ENCODE measurements at places on chromosomes 3 and 15.
A peak's percentile ranks its signal among the peaks of the same experiment; 100 is the strongest.

DNA sequence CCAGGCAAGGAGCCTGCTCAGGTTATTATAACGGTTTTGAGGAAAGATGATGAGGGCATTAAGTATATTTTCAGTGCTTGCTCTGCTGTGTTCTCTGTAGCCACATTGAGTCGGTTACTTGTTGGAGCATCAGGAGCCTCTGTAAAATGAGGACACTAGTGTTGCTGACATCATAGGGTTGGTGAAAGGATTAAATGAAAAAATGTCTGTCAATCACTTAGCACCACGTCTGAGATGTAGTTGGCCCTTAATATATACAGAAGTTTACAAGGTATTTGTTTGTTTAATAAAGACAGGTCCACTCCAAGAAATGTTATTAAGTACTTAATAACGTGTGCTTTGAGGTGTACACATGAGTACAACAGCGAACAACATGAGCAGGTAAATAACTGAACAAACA is 735 bp upstream of the SLC25A26 start:
- no peak for DNase-seq

DNA sequence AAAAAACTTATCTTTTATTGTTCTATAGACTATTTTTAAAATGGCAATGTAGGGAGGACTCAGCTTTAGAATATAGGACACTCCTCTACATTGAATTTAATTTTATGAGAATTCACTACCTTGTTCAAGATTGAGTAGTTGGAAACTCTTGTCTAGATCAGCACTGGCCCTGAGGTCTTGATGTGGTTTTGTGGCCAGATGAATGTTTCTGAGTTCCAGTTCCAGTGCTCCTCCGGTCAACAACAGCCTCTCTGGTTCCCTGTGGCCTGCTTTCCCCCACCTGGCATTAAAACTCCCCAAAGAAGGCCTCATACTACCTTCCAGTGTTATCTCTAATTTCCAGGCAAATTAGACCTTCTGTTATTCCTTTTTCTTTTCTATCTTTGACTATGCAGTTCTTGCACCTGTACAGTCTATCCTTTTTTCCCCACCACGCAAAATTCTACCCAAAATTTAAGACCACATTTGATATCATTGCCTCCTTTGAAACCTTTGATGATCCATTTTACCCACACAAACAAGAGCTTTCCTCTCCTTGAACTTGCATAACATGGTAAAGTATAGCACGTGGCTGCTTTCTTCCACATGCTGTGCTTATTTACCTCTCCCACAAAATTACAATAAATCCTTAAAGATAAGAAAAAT is 9.6 kb upstream of the ANP32A start:
- DNase-seq: no peak

DNA sequence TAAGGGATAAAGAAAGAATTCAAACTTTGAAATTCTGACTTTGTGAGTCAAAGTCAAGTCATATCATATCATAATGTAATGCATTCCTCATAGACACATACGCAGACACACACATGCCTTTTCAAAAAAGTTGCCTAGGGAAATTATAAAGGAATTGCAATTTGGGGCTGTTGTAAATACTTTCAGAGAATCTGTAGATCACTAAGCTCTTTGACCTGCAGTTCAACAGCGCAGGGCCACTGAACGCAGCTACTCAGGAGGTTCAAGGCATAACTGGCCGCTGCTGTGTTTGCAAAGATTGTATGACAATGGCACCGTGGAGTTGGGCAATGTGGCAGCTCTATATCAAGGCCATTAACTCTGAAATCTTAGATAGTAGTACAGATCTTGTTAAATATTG is 188.4 kb upstream of the THRB start:
- no peak for DNase-seq

DNA sequence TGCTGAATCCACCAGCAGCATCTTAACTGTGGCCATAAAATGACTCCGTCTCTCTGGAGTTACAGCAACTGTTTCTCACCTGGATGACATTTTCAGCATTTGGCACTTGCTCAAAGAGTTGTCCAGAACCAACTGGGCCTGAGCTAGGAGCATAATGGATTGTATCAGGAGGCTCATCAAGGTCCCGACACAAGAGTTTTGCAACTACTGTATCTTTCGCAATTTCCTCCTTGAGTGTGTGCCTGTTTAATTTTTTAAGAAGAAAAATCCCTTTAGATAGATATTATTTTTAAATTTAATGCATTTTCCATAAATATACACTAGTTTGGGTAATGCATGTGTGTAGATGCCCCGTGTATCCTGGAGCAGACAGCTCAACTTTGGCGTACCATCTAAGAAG is 44.3 kb upstream of the C3orf49 start:
- no peak for DNase-seq

- no peak for DNase-seq
Observed at GRCh38 chr15:40253167-40253790, 14.4 kb downstream of the PAK6 start.

GRCh38 chr3:149941946-149942345 is 28.7 kb downstream of the PFN2 start:
- no peak for DNase-seq

DNA sequence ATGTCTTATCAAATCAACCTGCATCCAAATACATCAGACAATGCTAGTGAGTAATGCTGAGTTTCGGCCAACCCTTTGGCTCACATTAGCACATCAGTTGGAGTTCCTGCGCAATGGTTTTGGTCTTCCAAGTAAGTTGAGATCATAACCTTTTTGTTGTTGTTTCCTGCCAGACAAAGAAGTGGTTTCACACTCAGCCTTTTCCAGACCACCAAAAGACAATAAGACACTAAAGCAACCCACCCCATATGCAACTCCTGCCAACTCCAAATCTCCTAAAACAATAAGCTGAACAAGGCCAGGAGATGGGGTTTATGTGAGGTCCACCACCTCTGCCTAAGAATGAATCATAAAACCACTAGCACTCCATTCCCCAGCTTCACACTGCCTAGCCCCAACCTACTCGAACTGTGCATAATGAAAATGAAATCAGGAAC is 177.0 kb downstream of the ERC2 start:
- DNase-seq: peak; percentile 39

- DNase-seq: no peak
Observed at GRCh38 chr15:63603516-63603915, 6.3 kb downstream of the FBXL22 start.

DNA sequence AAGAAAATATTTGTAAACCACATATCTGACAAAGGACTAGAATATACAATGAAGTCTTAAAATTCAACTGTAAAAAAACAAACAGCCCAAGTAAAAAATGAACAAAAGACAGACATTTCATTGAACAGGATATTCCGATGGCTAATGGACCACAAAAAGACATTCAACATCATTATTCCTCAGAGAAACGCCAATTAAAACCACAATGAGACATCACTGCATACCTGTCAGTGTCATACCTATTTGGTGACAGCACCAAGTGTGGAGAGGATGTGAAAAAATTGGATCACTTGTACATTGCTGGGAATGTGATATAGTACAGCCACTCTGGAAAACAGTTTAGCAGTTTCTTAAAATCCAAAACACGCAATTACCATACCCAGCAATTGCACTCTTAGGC is 29.9 kb upstream of the TJP1 start:
- no peak for DNase-seq

DNA sequence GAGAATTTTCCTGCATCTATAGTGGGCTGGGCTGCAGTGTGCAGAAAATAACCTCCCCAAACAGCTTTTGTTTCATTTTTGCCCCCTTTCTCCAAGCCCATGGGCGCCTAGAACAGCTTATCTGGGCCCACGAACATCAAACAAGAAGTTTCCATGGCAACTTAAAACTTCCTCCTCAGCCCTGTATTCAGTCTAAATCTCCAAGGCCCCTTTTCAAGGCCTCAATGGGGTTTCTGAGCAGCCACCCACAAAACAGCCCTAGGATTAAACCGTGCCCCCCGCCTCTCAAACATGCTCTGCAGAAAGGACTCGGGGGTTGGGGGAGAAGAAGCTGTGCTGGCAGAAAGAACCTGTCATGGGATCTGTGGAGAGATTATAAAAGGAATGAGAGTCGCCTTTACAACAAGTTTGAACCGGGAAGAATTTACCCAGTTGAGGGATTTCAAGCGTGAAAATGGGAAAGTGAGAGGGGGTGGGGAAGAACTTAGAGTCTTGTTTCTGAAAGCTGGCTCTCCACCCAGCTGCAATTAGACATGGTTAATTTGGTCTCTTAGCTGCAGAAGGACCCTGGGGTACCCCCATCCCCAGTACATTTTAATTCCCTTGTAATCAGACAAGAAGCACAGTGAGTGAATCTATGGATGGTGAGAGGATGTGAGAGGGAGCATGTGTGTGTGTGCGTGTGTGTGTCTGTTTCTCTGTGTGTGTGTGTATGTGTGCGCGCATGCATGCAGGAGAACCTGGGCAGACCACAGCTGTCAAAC is 4.3 kb upstream of the FAM107A start:
- DNase-seq: no peak

GRCh38 chr3:150255826-150256225 is 152.3 kb upstream of the TSC22D2 start:
- DNase-seq: no peak

- DNase-seq: no peak
Observed at GRCh38 chr15:57890351-57890750, 175.2 kb downstream of the ALDH1A2 start.

GRCh38 chr15:29125382-29126207 is 144.0 kb downstream of the NSMCE3 start:
- DNase-seq: no peak

GRCh38 chr3:180048840-180049239 is 12.1 kb upstream of the PEX5L start:
- no peak for DNase-seq

DNA sequence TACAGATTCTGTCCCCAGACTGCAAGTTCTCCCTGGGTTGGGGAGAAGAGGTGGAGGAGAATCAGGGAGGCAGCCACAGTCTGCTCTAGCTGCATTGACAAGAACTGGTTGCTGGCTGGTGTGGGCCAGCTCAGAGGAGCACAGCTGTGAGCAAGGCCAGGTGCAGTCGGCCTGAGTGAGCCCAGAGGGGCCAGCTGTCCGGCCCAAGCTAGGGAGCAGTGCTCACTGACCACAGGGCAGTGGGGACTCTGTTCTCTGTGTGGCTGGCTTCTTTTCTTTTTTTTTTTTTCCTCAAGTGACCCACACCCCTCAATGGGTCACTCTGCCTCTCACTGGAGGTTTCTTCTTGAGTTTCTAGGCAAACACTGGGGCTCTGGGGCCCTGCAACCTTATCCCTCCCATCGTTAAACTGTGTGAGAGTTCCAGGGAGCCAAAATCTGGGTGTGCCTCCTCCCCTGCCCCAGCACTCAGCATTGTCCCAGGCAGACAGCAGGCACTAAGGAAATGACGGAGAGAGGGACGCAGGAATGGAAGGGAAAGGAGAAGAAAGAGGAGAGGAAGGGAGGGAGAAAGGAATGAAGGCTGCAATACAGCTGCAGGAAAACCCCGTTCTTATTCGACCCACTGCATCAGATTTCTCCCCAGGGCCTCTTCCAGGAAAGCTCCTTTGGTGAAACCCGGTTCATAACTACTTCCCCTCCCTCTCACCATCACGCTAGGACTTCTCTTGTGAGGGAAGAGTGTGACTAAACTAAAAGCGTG is 37.7 kb upstream of the HES1 start:
- DNase-seq: no peak

DNA sequence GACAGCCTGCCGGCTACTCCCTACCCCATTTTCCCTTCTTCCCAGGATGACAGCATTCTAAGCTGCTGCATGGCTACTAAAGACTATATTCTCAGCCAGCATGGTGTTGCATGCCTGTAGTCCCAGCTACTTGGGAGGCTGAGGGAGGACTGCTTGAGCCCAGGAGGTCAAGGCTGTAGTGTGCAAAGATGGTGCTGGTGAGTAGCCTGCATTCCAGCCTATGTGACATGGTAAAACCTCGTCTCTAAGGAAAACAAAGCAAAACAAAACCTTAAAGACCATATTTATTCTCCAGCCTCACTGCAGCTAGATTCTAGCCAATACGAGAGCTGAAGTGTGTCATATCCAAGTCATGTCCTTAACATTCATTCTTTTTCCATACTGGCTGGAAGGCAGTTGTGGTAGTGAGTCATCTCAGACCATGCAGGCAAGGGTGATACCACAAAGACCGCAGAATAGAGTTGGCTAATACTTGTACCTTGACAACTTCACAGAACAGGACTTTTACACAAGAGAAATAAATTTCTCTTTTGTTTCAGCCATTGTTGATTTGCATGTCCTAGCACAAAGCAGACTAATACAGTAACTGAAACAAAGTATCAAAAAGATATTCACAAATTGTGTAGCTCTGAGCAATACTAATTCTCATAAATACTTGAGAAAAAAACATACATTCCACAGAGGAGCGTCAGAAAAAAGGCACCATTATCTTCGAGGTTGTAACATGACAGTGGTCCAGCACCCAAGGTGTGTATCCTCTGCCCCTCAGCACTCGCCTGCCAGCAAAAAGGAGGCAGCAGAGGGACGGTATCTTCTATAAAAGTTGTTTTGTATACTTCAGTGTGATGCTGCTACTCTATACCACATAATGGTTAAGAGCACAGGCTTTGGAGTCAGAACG is 14.8 kb downstream of the PBRM1 start:
- DNase-seq: no peak

DNA sequence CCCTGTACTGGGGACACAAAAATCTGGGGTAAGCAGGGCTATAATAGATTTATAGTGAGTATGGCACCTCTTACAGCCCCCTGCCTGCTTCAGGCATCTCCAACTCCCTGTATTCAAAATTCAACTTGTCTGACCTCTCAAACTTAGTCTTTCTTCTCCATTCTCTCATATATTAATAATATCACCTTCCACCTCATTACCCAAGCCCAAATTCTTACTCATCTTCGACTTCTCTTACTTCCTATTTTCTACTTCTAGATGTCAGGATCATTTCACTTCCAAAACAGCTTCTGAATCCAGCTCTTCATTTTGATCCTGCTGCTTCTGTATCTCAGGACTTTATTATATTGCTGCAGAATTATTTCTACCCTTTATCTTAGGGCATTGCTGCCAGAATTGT is 290.7 kb downstream of the CHST2 start:
- DNase-seq: no peak

GRCh38 chr15:101332061-101332467 is 37.0 kb upstream of the SNRPA1 start:
- DNase-seq: no peak

- DNase-seq: no peak
Observed at GRCh38 chr3:141431411-141432378, 55.1 kb upstream of the RASA2 start.

DNA sequence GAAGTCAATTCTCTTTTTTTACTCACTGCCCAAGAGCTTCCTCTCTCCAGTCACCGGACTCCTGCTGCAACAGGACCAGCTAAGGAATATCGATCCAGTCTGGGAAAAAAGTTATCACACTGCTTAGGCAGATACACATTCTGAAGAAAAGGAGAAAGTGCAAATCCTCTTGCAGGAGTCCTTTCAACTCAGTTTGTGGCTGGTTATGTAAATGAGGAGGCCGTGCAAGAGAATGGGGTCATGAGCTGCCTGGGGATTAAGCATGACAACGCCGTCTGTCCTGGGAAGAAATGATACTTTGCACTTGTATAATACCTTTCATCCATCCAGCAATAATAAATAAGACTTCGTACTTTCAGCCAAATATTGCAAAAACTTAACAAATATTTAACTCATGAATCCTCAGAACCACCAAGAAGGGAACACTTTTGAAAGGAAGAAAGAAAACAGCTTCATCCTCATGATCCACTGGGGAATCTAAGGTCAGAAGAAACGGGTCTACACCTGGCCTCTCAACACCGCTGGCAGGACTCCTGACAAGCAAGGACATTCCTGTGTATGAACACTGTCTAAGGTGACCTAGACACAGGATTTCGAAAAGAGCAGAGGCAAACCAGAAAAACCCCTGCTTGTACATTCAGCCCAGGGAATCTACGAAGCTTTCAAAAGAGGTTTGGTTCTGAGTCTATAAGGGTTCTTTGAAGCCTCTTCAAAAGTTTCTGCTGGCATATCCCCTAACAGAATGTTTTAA is 13.1 kb upstream of the WWTR1 start:
- peak; percentile 23 for DNase-seq

Measured in T-helper 2 cell (primary cell).